ENCODE measurements at places on chromosomes 1 and 21.

DNA sequence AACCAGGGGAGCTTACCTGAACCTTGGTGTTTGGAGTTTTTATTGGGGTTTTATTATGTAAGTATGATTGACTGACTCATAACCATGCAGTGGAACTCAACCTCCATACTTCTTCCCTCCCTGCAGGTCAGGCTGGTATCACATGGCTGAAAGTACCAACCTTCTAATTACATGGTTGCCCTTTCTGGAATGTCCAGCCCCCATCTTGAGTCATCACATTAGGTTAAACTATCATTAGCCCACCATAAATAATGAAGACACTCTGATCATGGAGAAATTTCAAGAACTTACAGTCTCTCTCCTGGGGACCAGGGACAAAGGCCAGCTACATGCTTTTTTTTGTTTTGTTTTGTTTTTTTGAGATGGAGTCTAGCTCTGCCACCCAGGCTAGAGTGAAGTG is 19.2 kb upstream of the DPH5 start:
- no peak for DNase-seq

- no peak for DNase-seq
Observed at GRCh38 chr1:25631750-25632485, 15.3 kb downstream of the MAN1C1 start.

DNA sequence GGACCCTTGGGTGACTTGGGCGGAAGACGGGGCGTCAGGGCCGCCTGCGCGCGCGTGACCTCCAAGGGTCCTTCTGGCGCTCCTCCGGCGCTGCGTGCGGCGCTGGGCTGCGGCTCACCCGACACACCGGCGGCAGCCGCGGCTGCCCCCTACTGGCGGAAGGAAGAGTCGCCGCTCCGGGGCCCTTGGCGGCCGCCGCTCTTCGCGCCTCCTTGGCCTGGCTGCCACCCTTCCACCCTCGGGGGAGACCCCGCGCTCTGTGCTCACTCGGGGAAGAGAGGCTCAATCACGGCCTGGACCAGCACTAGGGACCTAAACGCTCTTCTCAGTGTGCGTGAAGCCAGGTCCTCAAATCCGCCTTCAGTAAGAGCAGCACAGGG is 89.7 kb downstream of the DMRTA2 start:
- peak; percentile 71 for DNase-seq

- DNase-seq, result no peak
Observed at GRCh38 chr1:228218513-228219244, 10.8 kb downstream of the OBSCN start.

DNA sequence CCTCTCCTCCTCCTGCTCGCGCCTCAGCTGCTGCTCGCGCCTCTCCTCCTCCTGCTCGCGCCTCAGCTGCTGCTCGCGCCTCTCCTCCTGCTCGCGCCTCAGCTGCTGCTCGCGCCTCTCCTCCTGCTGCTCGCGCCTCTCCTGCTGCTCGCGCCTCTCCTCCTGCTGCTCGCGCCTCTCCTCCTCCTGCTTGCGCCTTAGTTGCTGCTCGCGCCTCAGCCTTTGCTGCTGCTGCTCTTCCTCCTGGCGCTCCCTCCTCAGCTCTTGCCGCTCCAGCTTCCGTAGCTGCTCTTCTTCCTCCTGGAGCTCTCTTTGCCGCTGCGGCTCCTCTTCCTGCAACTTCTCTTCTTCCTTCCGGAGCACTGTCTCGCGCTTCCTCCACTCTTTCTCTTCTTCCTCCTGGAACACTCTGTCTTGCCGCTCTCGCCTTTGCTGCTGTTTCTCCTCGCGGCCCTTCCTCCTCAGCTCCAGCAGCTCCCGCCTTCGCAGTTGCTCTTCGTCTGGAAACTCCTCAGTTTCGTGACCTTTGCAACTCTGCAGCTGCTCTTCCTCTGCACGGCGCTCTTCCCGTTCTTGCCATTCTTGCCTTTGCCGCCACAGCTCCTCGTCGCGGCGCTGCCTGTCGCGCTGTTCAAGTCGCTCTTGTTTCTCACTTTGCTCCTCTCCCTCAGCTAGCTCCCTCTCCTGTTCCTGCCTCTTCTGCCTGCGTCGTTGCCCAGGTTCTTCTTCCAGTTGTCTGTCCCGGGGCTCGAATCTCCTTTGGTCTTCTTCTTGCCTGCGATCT is 3.0 kb downstream of the TCHH start:
- DNase-seq, result peak; percentile 50

DNA sequence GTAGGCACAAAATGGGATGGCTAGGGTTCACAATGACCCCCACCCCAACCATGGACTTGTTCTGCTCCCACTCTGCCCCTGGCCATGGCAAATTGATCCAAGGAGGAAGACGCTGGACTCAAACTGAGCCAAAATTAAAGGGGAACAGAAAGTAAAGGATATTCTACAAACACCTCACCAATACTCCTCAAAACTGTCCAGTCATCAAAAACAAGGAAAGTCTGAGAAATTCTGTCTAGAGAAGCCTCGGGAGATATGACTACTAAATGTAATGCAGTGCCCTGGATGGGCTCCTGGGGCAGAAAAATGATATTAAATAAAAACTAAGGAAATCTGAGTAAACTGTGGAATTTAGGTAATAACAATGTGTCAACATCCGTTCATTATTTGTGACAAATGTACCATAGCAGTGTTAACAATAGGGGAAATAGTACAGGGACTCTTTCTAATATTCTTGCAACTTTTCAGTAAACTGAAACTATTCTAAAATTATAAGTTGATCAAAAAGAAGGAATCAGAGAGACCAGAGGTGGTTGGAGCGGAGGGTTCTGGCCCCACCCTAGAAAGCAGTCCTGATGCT is 45.0 kb downstream of the MIS18A start:
- DNase-seq, result no peak

GRCh38 chr1:45340816-45341466 is 701 bp upstream of the MUTYH start:
- DNase-seq, result no peak

DNA sequence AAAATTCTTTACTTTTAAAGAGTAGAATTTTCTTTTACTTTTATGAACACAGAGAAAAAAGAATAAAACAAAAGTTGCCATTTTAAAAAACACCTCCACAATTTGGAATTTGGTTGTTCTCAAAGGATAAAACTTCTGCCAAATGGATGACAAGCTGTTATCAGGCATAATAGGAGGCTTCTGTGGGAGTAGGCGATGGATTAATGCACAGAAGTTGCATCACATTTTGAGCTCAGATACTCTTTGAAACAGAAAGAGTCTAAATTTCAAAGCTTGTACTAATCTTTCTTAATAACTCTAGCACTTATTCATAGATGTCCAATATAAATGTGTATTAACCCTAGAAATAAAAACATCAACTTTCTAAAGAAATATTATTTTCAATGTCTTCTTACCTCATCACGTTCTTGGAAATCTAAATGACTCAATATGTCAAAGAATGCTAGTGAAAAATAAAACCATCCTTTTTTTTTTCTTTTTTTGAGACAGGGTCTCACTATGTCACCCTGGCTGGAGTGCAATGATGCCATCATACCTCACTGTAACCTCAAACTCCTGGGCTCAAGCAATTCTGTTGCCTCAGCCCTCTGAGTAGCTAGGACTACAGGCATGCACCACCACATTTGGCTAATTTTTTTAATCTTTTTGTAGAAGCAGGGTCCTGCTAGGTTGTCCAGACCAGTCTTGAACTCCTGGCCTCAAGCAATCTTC is 112.8 kb upstream of the USP25 start:
- DNase-seq, result no peak

- DNase-seq, result peak; percentile 62
Observed at GRCh38 chr21:38376693-38377092, 119.9 kb downstream of the KCNJ15 start.

DNA sequence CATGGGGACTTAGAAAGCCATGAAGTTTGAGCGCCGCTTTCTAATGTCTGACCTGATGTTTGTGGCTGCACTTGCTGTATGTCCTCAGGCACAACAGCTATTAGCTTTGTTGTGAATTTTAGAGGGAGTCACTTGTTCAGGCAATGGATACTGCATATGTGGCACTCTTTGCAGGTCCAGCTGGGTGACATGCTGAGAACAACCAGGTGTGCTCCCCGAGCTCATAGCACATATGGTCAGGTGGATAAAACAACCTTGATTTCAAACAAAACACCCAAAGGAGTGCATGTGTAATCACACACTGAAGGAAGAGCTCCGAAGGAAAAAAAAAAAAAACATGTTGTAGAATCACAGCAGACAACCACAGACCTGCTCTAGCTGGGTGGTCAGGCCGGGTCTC is 178.6 kb downstream of the BACH1 start:
- no peak for DNase-seq

GRCh38 chr1:108609483-108610049 is 49.7 kb downstream of the EEIG2 start:
- DNase-seq, result no peak

GRCh38 chr21:28767523-28767922 is 225.2 kb downstream of the LTN1 start:
- DNase-seq, result no peak

DNA sequence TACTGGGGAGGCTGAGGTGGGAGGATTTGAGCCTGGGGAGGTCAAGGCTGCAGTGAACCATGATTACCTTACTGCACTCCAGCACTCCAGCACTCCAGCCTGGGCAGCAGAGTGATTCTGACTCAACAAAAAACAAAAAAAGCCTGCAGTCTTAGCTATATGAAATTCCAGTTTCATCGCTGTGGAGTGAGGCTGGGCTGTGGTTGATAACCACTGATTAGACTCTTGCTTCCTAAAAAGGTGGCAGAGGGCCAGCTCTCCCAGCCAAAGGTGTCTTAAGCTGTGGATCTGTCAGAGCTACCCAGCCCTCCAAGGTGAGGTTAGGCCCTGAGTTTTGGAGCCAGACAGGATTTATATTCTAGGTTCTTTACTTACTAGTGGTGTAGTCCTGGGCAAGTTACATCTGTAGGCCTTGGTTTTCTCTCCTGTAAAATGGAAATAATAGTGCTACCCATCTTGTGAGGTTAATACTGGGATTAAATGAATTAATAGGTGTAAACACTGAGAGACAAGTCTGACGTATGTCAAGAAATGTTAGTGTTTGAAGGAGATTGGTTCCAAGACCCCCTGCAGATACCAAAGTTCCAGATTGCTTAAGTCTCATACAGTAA is 35.9 kb downstream of the TMCC2 start:
- DNase-seq, result no peak

- peak; percentile 67 for DNase-seq
Observed at GRCh38 chr1:10941891-10942541, 70.4 kb upstream of the TARDBP start.

- DNase-seq, result no peak
Observed at GRCh38 chr1:76238094-76238628, 163.6 kb downstream of the ST6GALNAC3 start.

GRCh38 chr1:15965228-15965767 is 10.6 kb downstream of the ZBTB17 start:
- DNase-seq, result no peak

GRCh38 chr1:14332158-14332557 is 266.3 kb upstream of the KAZN start:
- no peak for DNase-seq

- no peak for DNase-seq
Observed at GRCh38 chr21:25615880-25616279, 8.6 kb upstream of the MRPL39 start.

- no peak for DNase-seq
Observed at GRCh38 chr1:203536575-203536974, 42.6 kb downstream of the OPTC start.

DNA sequence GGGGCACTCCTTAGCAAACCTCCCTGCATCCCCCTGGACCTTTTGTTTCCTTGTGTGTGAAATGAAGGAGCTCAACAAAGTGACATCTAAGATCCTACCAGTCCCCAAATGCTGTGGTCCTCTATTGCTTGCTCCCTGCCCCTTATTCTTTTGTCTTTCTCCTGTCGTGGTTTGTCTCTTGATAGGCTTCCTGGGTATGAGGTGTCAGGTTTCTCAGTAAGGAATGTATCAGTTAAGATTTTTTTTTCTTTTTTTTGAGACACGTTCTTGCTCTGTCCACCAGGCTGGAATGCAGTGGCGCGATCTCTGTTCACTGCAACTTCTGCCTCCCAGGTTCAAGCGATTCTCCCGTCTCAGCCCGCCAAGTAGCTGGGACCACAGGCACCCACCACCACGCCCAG is 16.8 kb downstream of the CNIH3 start:
- no peak for DNase-seq

GRCh38 chr1:23743287-23744152 is at the start of gene ELOA:
ELOA (plus strand) TSS chr1:23743471; CDS start chr1:23743504, 33 bp downstream.
- DNase-seq, result peak; percentile 88

- peak; percentile 34 for DNase-seq
Observed at GRCh38 chr1:72285074-72285425, 2.7 kb upstream of the NEGR1 start.

DNA sequence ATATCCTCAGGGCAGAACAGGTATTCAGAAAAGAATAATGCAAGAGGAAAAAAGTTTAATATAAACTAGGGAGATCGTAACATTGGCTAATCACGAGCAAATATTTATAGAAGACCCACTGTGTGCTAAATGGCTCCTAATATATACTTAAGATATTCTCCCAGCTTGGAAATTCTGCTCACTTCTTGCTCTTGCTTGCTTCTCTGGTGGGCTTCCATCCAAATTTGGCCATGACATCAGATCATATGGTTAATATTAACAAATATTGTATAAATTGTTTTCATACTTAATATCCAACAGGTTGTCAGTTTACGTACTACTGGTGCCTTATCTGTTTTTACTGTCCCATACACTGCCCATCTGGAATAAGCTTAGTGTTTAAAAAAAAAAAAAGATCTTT is 1.1 kb downstream of the COX20 start:
- no peak for DNase-seq

GRCh38 chr1:204878621-204879234 is 8.1 kb downstream of the NFASC start:
- no peak for DNase-seq

DNA sequence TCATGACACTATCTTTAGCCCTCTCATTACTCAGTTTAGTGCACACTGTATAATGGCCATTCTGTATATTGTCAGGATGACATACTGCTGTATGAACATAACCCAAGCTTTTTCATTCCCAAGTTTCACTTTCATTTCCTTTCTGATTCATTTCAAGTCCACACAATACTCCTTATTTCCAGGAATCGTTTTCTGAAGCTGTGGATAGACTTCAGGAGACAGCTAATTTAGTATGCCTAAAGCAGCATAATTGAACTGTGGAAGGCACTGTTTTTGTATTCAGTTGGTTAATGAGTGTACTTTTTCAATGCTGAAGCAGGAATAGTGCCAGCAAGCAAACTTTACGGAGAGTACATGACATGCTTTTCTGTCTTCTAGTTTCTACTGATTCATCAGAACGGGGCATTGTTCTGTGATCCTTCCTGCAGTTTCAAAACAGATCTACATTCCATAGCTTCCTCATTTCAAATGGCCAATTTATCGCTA is 578.5 kb upstream of the ZP4 start:
- peak; percentile 32 for DNase-seq

GRCh38 chr1:224617410-224618355 is 1.6 kb downstream of the CNIH3 start:
- DNase-seq, result peak; percentile 46

Measured in common myeloid progenitor, CD34-positive (primary cell).